ENCODE measurements at places on chromosomes 6 and 20.

DNA sequence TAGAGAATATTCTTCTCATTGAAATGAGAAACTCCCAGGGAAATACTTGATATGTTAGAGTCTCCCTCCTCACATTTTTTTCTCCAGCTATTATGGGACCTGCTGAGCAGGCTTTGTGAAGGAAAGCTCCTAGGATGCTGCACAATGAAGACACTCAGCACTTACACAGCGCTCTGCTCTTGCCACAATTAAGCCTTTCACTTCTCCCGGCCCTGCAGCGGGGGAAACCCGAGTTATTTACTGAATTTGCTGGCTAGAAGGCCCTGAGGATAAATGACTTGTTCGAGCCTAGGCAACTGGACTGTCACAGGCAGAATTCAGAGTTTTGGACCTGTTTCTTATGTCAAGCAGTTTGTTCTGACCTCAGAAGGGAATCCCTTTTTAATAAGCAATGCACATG lies 102.0 kb downstream of the MAP3K7 start:
- no peak for DNase-seq

GRCh38 chr20:20837574-20838021 lies 125.2 kb upstream of the RALGAPA2 start:
- peak; percentile 23 for DNase-seq

- DNase-seq, result no peak
Observed at GRCh38 chr6:40440053-40440452, 147.1 kb downstream of the LRFN2 start.

GRCh38 chr6:158422629-158423238 lies 110.5 kb downstream of the TULP4 start:
- no peak for DNase-seq

DNA sequence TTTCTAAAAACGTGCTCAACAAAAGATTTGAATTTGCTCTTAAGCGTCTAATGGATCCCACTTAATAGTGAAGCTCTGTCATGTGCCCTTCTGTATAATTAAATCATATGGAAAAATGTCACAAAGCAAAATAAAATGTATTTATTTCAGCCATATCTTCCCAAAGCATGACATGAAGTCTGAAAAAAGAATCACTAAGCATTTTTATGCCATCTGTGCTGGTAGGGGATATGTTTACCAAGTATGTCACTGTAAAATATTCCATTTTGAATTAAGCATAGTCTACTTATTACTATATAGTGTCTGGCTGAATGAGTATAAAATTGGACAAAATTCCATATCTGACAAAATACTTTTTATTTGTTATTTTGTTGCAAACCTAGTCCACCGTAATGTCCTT lies 248.0 kb upstream of the QKI start:
- no peak for DNase-seq

- no peak for DNase-seq
Observed at GRCh38 chr6:119612176-119612891, 262.8 kb upstream of the MAN1A1 start.

DNA sequence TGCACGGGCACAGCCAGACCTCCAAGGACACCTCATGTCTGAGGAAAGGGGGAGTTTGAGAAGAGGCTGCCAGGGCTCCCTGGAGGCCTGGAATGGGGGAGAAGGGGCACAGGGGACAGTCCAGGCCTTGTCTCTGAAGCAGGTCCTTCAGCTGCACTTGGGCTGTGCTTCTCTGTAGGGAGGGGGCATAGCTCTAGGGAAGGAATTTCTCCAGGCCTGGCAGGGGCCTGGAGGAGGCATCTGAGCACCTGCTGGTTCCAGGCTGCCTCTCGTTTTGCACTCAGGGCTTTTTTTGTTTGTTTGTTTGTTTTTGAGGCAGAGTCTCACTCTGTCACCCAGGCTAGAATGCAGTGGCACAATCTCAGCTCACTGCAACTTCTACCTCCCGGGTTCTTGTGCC lies 67.7 kb downstream of the BCAS4 start:
- no peak for DNase-seq

DNA sequence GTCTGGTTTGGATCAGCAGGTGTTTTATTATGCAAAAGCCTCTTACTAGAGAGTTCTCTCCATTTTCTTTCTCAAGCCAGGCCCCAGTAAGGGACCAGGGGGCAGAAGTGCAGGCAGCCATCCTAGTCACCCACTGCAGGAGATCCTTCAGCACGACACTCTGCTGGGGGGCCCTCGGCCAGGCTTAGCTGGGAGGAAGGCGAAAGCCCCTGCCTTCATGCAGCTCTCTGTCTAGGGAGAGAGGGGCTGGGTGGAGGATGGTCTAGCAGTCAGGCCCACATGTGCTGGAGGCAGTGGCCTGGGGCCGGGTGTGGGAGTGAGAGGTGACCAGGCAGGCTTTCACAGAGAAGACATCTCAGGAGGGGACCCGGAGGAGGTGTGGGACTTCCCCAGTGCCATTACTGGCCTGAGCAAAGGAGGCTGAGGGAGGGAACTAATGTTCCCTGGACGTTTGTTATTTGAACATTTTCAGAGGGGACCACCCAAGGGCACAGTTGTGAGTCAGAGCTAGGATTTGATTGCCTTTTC lies 33.5 kb upstream of the VSTM2L start:
- DNase-seq, result no peak

DNA sequence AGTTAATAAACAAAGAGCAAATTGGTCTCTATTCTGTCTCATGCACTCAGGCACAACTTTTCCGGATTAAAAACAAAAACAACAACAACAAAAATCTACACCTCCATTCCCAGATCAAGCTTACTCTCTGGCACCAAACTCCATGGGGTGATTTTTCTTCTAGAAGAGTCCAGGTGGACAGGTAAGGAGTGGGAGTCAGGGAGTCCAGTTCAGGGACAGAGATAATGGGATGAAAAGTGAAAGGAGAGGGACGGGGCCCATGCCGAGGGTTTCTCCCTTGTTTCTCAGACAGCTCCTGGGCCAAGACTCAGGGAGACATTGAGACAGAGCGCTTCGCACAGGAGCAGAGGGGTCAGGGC lies 437 bp upstream of the HLA-A start:
- no peak for DNase-seq

DNA sequence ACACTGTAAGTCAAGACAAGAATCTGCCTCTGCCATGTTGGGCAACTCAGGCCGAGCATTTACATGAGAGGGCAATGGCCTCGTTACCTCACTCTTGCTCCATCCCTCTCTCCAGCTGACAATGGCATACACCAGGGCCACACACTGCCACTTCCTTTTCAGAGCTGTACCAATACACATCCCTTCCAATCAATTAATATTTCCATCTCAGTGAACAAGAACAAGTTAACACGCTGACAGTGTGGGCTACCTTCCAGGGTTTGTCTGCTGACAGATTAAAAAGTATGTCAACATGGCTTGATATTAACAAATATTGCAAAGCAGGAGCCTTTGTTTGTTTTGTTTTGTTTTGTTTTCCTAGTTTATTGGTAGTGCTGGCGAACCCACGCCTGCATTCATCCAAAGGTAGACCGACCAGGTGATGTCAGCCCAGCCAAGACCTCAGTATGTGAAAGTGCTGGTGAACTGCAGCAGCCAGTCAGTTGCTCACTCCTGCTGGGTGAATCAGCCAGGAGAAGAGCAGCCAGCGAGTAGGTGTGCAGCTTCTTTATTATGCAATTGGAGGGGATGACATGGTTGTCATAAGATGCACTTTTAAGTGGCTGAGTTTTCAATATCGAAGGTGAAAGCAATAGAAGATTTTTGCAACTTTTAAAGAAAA lies 487.3 kb upstream of the JARID2 start:
- DNase-seq, result no peak

DNA sequence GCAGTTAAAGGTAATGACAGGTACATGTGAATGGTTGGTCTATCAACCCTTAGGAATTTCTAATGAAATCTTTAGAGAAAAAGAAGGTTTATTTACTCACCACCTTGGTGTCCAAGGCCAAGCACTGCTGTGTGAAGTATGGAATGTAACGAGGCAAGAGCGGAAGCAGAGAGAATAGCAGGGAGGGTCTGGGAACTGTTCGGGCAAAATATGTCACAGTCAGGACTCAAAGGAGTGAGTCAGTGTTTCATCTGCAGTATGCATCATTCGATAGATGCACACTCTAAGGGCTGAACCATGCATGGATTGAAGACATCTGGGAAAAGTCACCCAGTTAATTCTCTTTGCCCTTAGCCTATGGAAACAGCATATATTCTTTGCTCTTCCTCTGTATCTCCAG lies 33.2 kb downstream of the ADGRF5 start:
- DNase-seq, result no peak

GRCh38 chr6:46901882-46902314 lies 19.8 kb downstream of the ADGRF5 start:
- no peak for DNase-seq

GRCh38 chr6:129709769-129710449 lies at the start of gene ARHGAP18:
TSS of gene ARHGAP18 (minus strand) at chr6:129710177. CDS start at chr6:129710136, 41 bp downstream.
- peak; percentile 59 for DNase-seq
